GM23248 (cell line): ENCODE measurements at places on chromosomes 3 and 15. TPM values are rescaled to one million over a fixed set of nuclear protein-coding genes. Genes with fewer than 3 reads are reported as not detected.

Gene FLNB
- 186 and 199 TPM in 2 replicates for total RNA-seq

DNA sequence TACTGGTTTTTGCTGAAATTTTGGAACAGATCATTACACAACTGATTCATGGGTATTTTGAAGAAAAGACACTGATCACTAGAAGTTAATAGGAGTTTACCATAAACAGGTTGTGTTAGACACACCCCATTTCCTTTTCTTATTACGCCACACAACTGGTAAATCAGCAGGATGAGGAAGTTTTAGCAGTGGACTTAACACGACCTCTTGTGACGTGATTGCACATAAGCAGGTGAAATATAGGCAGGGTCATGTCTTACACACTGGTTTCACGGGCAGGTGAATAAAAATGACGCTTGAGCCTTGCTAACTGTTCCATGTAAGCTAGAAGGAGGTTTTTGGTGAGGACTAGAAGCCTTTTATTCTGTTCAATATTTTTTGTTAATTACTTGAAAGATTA lies 27.1 kb upstream of the TPRG1 start:
- DNase-seq = peak; percentile 16

DNA sequence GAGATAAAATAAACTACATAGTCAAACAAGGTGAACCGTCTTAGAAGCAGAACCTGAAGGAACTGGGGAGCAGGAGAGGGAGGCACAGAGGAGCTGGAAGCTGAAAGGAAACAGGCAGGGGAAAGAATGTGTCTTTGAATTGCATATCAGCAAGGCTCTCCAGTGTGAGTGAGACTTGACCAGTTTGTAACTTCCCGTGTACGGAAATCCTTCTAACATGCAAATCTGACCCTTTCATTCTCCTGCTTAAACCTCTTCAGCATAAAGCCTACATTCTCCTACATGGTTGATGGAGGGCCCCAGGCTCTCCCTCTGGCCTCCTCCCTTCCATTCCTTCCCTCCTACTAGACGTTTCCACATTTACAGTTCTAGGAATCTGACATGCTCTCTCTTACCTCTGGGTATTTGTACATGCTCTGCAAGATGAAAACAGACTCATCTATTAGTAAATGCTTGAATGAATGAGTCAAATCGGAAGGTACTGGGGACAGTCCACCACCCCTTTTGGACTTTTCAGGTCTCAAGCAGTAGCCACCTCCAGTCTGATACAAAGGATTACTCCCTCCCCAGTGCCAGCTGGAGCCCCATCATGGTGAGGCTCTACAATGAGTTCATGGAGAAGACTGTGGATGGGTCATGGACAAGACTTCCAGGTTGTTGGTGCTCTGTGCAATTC lies 6.1 kb upstream of the SLC25A38 start:
- DNase-seq = no peak

Gene IMPG2
- 0.11 TPM in 1 of 2 replicates, not detected in the other for total RNA-seq

Gene BNC1
- 7.5 and 8.7 TPM in 2 replicates for total RNA-seq

Gene MYH15
- total RNA-seq = 0.11 TPM in 1 of 2 replicates, not detected in the other

Gene PARP9
- total RNA-seq = 15.2 and 16.4 TPM in 2 replicates

- DNase-seq = peak; percentile 67
These were observed 53.6 kb downstream of the RHCG start for GRCh38 chr15:89442671-89443307.

- peak; percentile 61 for DNase-seq
These were observed 5.6 kb upstream of the APPL1 start for GRCh38 chr3:57221883-57222282.

DNA sequence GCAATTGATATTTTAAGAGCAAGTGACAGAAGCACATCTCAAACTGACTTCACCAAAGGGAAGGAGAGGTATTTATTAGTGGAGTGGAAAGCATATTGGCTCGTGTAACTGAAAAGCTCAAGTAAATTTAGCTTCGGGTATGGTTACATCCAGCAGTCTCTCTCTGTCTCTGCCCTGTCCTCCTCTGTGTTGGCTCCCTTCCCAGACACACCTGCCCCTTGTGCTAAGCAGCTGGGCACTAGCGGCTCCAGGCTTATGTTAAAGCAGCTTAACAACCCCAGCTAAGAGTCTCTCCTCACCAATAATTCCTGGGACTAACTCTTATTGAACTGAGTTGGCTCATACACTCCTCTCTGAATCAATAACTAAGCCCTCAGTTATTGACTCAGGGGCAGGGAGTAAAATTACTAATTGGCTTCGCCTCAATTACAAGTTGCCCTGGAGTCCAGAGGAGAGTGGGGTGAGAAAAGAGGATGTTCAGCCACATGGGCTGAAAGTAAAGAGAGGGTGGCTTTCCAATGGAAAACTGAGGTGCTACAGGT lies 12.8 kb upstream of the SH3BP5 start:
- no peak for DNase-seq

GRCh38 chr3:52498137-52499054 lies 3.3 kb downstream of the STAB1 start:
- peak; percentile 86 for DNase-seq

- DNase-seq = no peak
These were observed 145.8 kb upstream of the NECTIN3 start for GRCh38 chr3:110925798-110926197.

GRCh38 chr15:48478581-48478980 lies 147.4 kb downstream of the DUT start:
- DNase-seq = peak; percentile 44

Gene RLBP1
- total RNA-seq = not detected in 2 replicates

Gene SLC28A1
- total RNA-seq = not detected in 2 replicates

- peak; percentile 51 for DNase-seq
These were observed 274.4 kb downstream of the NFKBIZ start for GRCh38 chr3:102123590-102124190.

Gene CFAP91
- not detected in 2 replicates for total RNA-seq

GRCh38 chr15:92900731-92901071 lies 577 bp downstream of the CHD2 start:
- DNase-seq = peak; percentile 36

GRCh38 chr3:55091381-55092225 lies 163.7 kb upstream of the LRTM1 start:
- DNase-seq = peak; percentile 8

- DNase-seq = no peak
These were observed 23.6 kb downstream of the UBE3A start for GRCh38 chr15:25415217-25415616.

DNA sequence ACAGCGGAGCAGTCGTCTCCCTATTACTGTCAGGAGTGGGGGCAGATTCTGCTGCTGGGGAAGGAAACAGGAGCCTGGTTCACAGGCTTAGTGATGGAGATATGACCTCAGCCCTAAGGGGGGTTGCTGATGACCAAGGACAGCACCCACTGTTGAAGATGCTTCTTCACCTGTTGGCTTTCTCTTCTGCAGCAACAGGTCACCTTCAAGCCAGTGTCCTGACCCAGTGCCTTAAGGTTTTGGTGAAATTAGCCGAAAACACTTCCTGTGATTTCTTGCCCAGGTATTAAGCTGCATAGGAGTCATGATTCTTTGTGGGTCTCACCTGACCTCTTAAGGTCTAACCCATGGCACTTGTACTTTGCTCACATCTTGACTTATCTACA lies 14.0 kb downstream of the ATRIP start:
- no peak for DNase-seq

DNA sequence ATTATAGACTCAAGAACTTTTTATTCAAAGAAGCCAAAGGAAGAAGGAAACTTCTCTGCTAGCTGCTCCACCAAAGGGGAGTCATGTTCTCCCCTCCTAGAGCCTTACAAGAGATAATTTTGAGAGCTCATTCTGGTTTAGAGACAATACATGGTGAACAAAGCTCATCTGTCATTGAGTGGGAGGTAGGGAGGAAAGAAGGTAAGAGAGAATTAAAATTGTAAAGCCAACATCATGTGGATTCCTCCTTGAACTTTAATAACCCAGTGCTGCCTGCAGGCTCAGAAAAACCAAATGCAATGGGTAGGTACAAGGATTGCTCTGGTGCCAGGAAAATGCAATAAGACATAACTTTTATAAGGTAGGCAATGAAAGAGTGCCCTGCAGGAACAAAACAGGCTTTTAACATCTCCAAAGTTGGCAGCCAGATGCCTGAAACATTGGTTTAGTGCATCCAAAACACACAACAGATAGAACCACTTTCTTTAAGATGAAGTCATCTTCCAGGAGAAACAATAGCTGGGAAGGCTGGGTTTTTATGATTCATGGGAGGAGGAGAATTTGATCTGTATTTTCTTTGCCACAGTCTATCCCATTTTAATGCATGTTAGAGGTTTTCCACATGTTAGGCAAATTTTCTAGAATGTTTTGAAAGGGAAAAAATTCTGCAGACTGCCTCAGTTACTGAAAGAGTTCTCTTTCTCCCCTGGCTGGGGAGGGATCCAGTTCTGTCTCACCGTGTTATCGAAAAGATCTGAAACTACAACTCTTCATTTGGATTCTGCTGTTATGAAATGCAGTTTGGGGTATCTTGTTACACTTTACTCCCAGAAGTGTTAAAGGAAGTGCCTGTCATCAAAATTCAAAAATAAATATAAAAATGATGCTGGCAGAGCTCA lies 11.3 kb upstream of the ARHGEF3 start:
- DNase-seq = peak; percentile 64

Gene SPATA12
- not detected in 2 replicates for total RNA-seq

Gene CCDC39
- not detected in 2 replicates for total RNA-seq

- DNase-seq = no peak
These were observed 182.4 kb downstream of the SV2B start for GRCh38 chr15:91282486-91282885.

DNA sequence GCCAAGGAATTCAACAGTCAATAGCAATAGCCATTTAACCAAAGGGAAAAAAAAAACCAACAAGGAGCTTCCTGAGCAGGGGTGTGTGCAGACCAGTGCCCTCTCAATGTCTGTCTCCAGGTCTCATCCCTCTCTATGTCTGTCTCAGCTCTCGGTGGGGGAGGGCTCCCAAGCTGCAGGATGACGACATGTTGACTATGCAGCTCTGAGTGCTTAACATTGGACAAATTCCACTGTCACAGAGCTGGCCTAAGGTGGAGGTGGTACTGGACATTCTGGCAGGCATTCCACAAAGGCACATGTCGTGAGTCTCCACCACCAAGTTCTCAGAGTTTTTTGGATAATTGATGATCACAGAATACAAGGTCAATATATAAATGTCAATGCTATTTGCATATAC lies 2.0 kb upstream of the CAPN7 start:
- DNase-seq = peak; percentile 75

Gene FAM162A
- 8.0 and 25.2 TPM in 2 replicates for total RNA-seq

- no peak for DNase-seq
These were observed 88.2 kb upstream of the FLNB start for GRCh38 chr3:57919987-57920386.
